Stimulated activated CD8-positive, alpha-beta memory T cell treated with anti-CD3 and anti-CD28 coated beads, Interleukin-2, amount 100 ng/mL, for 1 hour (primary cell): ENCODE measurements at places on chromosomes 7 and 10.

DNA sequence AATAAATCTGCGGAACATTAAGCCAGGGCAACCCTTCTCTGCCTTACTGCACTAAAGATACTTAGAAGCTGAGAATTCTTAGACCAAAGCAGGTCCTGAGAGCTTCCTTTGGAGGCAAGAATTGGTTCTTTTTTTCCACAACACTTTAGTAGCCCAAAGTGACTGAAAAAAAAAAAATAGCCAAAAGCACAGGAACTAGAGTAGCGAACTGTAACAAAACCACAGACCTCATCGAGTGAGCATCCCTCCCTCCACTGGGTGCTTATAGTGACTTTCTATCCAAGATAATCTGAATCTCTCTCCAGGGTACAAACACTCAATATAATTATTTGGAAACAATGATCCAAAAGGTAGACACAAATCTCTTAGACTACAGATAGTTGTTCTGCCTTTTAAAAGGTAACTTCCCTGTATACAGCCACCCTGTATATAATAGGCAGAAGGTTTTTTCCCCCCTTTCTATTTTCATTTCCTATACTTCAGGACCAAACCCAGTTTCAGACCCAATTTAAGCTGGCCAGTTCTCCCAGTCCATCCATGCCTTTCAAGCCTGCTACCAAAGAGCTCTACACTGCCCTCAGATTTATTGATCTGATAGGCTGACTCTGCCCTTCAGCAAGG, 31.6 kb upstream of the KCNIP2 start:
- no peak for DNase-seq

DNA sequence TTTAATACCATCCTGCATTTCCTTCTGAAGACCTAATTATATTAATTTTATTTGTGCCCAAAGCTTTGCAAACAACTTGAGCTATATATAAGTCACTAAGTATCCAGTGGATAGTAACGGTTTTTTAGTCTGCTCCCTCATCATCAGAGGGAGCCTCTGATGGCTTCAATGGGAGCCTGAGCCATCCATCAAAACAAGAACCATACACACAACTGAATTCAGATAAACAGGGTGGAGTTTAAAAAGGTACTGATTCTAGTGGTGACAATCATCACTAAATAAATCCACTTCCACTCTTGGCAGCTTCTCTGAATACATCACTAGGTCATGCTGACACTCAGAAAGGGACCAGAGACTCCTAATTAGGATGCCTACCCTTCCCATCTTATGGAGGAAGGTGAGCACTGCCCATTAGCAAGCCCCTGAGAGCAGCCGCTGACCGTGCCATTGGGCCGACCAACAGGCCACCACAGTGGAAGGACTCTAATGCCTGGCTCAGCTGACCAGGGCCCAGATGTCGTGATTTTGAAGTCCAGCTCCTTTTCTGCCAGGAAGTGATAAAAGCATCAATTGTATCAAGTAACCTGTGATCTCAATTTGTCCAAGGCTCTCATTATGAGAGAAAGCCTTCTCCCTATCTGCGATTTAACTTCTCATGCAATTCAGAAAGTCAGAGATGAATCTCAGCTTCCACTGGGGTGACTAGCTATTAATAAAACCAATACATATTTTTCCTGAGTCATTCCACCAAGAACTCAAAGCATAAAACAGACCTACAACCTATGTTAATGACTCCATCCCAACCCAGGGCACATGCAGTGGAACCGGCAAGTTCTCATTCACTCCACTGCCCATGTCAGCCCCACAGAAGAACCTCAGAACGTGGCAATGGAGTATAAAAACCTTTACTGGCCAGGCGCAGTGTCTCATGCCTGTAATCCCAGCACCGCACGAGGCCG, 13.1 kb downstream of the VOPP1 start:
- no peak for DNase-seq

DNA sequence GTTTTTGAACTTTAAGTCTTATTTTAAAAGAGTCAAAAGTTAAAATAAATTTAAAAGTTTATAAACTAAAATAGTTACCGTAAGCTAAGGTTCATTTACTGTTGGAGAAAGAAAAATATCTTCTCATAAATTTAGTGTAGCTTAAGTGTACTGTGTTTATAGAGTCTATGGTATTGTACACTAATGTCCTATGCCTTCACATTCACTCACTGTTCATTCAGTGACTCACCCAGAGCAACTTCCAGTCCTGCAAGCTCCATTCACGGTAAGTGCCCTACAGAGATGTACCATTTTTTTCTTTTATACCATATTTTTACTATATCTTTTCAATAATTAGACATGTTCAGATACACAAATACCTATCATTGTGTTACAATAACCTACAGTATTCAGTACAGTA, 97.6 kb downstream of the PTN start:
- no peak for DNase-seq

- DNase-seq: no peak
Measured at GRCh38 chr7:4663239-4664018, 18.7 kb upstream of the FOXK1 start.

GRCh38 chr10:80589726-80590373, 52.1 kb downstream of the SH2D4B start:
- DNase-seq: no peak
